ENCODE measurements at places on chromosomes 7 and 10.

DNA sequence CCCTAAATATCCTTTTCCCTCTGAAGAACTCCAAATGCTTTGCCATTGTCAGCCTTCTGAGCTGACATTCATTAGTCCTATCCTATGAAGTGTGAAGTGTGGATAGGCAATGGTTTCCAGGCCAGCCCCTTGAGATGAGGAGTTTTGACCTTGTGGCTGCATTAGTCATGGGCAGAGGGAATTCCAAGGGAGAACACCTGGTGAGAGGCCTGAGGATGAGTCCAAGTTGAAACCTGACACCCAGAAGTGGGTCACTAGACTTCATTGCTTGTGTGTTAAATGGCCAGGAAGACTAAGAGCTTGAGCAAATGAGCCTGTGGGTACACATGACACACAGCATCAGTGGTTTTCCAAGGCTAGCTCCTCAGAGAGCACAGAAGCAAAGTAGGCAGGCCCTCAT, 260.8 kb downstream of the SKAP2 start:
- no peak for DNase-seq

- DNase-seq: peak; percentile 4
Measured at GRCh38 chr7:34011696-34012095, 106.4 kb downstream of the BMPER start.

DNA sequence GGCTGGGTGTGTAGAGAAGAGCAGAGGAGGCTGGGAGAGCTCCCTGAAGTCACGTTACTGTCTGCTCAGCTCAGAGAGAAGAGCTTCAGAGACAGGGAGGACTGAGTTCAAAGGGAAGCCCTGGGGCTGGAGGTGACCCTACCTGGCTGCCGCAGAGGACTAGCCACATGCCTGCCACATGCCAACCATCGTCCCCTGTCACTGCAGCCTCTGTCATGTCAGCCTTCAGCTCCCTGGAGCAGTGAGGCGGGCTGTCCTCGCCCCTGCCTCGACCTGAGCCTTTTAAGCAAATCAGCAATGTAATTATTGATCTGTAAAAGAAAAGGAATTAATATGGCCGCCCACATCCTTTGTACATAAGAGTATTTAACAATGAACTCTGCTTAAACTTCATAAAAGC, 89.3 kb upstream of the RET start:
- DNase-seq: no peak

GRCh38 chr10:62727934-62728333, 76.6 kb upstream of the ADO start:
- DNase-seq: no peak

GRCh38 chr7:10706875-10707493, 266.7 kb upstream of the PHF14 start:
- no peak for DNase-seq

- DNase-seq: no peak
Measured at GRCh38 chr7:491958-492713, 27.5 kb downstream of the PDGFA start.

DNA sequence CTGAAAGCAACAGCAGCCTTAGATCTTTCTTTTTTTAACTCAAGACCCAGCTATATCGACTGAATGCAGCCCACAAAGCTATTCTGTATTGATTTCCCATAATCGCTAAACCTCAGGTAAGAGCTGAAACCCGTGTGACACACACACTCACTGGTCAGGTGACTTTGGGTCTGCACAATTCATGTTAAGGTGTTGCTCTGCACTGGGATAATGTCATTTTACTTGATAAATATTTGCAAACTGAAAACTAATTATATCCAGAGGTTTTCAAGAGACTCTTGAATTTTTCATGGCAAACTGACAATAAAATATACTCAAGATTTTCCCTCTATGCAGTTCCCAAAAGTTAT, 33.1 kb downstream of the SCRN1 start:
- no peak for DNase-seq

Data from AG09319 (cell line).